Hematopoietic multipotent progenitor cell (in vitro differentiated cells): ENCODE measurements at places on chromosomes 7 and 10.

DNA sequence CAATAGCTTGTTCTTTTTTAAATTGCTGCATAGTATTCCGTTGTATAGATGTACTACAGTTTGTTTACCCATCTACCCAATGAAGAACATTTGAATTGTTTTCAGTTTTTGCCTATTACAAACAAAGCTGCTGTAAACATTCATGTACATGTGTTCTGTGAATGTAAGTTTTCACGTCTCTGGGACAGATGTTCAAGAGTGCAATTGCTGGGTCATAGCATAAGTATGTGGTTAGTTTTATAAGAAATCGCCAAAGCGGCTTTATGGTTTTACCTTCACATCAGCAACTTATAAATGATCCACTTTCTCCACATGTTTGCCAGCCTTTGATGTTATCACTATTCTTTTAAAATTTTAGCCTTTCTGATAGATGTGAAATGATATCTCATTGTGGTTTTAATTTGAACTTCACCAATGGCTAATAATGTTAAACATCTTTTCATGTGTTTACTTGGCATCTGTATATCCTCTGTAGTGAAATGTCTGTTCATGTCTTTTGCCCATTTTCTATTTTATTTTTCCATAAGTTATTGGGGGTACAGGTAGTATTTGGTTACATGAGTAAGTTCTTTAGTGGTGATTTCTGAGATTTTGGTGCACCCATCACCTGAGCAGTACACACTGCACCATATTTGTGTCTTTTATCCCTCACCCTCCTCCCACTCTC, 73.5 kb downstream of the TBXAS1 start:
- DNase-seq, result no peak

DNA sequence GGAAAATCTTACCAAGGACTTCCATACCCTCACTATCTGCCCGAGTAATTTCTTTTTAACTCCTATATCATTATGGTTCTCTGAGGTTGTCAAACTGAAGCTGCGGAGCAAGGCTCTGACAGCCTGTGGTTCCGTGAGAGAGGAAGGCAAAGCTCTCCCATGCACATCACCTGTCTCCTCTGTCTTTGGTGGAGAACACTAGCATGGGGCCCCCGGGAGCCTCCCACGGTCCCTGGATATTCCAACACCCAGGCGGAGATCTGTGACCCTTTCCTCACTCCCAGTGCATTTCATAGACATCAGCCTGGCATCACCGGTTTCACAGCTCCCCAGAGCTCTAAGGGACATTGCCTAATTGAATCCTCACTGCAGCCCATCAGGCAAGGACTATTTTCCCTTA, 10.4 kb downstream of the RBP4 start:
- DNase-seq, result no peak

DNA sequence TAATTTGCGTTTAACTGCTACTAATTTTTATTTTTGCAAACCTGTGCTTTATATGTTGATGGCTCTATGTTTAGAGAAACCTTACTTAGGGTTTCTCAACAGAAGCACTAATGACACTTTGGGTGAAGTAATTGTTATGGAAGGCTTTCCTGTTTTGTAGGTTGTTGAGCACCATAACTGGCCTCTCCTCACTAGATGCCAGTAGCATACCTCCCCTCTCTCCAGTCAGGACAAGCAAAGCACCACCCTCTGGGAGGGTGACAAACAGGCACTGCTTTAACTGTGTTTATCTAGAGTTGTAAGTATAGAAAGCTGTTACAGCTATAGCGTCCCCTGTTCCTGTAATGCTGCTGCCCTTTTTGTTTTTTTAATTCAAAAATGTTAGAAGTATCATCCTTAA, 60.9 kb downstream of the WAC start:
- no peak for DNase-seq

- DNase-seq, result no peak
Observed at GRCh38 chr10:16231734-16232435, 204.9 kb upstream of the PTER start.

GRCh38 chr7:129497156-129497555, 5.2 kb upstream of the SMKR1 start:
- DNase-seq, result no peak

- DNase-seq, result no peak
Observed at GRCh38 chr7:5383314-5384098, 40.1 kb downstream of the TNRC18 start.

DNA sequence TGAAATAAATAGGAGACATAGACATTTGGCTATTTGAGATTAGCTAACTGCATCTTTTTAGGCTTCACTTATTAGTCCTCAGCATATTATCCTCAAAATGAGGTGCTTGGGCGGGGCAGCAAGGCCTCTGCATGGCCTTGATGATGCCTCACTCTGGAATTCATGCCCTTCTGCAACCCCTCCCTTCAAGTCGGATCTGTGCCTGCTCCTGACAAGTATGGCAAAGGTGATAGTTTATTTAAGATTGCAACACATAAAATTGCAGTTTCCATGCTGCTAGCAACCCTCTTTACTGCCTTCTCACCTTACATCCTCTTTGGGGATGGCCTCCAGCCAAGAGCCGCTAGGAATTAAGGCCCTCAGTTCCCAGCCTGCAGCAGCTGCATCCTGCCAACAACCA, 241.3 kb upstream of the ADARB2 start:
- DNase-seq, result no peak

DNA sequence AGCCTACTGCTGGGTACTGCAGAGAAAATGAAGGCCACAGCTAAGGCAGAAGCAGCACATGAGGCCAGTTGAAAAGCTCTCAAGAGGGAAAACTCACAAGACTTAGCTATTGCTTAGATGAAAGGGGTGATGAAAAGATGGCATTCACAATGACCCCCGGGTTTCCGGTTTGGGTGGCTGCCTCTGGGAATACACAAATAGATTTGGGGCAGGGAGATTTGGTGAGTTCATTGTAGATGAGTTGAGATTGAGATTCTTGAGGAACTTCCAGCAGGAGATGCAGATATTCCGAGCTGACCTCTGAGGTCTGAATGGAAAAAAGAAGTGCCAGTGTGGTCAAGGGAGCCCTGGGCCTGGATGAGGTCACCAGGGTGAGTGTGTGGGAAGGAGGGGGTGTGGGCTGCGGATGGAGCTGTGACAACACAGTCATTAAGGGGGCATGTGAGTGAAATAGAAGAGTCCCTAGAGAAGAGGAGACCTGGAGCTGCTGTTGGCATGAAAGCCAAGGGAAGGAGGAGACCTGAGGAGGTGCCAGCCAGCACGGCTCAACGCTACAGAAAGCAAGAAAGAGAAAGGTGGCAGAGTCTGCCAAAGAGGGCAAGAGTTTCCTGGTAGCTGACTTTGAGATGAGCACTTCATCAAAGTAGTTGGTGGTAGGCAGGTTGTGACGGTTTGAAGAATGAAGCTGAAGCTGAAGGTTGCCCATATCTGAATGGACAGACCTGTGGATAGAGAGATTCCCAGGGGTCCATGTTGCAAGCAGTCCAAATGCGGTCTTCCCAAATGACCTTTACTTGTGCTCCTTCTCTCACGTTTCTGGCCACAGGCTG, 43.7 kb downstream of the HIF1AN start:
- DNase-seq, result no peak

DNA sequence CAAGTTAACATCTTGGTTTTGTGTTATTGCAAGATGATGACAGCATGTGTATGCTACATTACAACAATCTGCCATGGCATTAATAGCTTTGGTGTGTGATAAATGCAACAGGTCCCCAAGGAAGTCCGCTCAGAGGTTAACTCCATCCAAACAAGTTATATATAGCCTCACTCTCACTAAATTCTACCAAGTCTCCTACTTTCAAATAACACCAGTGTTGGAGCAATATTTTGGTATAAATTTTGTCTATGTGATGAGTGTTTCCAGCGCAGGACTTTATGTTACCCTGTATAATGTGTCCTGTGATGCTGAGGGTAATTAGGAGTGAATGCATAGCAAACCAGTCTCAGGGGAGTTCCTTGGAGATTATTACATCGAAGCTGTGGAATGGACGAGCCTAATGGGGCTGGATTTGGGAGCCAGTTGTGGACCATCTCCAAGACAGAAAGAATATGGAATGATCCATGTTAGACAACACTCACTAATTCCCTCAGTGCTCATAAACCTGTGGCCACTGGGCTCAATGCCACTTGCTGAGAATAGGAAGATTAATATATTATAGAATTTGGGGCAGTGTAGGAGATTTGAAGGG, 127.6 kb upstream of the CXCL12 start:
- DNase-seq, result no peak

DNA sequence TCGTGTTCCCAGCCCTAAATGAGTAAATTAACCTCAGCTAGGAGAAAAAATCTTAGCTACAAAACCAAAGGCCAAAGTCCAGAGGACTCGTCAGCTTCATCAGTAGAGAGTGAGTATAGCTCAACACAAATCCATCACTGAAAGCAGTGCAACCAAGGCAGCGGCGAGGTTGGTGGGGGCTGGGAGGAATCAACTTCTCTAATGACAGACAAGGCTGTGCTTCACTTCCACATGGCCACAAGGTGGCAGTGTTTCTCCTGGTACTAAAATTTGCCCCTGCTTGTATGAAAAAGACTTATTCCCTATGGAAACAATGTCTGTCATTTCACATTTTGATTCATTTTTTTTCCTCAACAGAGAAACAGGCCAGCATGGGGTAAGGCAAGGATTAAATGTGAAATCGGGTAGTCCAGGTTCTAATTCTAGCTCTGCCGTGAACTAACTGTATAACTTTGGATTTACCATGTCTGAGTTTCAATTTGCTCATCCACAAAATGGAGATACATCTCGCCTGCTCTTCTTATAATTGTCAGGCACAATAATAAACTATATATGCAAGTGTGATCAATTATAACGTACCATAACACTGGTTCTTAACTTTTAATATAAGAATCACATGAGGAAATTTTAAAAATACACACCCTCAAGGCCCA, 39.3 kb downstream of the FAS start:
- DNase-seq, result peak; percentile 76

- DNase-seq, result no peak
Observed at GRCh38 chr10:79142064-79142491, 73.3 kb downstream of the ZMIZ1 start.
